AML-193 (cell line): ENCODE measurements at places on chromosomes 11 and 22.

DNA sequence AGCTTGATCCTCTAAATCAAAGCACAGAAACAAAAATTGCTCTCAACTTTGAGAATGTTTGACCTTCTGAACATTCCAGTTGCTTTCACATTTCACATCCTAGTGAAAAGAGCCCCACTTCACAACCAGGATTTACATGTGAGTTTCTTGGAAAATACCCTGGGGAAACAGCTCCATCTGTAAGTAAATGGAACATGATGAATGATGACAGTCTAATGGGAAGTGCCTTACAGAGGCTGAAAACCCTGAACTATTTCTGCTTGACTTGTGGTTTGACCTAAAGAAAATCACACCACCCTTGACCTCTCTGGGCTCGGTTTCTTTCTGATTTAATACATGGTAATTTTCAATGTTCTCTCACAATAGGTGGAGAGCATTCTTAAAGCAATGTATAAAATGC is 499.4 kb upstream of the API5 start:
- no peak for DNase-seq

GRCh38 chr11:60891103-60891741 is 15.2 kb downstream of the PRPF19 start:
- no peak for DNase-seq

- no peak for DNase-seq
Measured at GRCh38 chr11:108915666-108916065, 250.8 kb downstream of the DDX10 start.

DNA sequence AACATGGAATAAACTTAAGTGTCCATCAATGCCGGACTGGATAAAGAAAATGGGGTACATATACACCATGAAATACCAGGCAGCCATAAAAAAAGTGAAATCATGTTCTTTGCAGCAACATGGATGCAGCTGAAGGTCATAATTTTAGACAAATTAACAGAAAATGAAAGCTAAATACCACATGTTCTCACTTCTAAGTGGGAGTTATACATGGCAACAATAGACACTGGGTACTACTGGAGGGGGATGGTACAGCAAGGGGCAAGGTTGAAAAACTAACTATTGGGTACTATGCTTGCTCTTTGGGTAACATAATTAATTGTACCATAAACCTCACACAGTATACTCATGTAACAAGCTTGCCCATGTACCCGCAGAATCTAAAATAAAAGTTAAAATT is 851.6 kb downstream of the DLG2 start:
- no peak for DNase-seq

GRCh38 chr11:122046846-122047245 is 69.2 kb downstream of the BLID start:
- DNase-seq: no peak

DNA sequence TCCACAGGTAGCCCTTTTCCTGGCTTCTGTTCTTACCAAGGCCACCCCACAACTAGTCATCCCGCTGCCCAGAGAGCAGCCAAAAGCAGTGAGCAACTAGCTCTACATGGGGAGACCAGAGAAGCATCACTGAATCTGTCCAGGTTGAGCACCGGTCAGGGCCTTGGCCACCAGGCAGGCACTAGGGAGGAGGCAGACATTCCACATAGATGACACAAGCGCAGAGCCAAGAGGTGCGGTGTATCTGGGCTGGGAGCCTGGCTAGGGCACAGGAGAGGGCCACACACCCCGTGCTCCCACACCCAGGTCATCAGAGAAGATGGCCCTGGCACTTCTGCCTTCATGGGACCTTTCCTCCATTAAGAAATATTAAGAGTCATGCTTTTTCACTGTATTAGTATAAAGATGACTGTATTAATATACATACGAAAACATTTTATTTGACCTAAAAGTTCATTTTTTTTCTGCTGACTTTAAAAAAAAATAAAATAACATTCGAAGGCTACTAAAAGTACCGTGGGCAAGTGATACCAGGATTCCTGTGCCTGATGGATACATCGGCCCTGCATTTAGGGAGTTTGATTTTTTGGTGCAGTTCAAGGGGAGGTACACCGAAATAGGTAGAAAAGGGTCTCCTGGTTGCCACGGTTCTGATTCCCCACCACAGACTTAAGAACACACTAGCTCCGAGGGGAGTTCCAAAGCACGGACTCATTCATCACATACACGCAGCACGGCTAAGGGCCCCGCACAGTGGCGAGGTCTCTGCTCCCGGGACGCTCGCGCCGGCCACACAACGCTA is 1.2 kb downstream of the DGCR2 start:
- DNase-seq: no peak

GRCh38 chr11:103322821-103323220 is 213.6 kb downstream of the DYNC2H1 start:
- DNase-seq: no peak

DNA sequence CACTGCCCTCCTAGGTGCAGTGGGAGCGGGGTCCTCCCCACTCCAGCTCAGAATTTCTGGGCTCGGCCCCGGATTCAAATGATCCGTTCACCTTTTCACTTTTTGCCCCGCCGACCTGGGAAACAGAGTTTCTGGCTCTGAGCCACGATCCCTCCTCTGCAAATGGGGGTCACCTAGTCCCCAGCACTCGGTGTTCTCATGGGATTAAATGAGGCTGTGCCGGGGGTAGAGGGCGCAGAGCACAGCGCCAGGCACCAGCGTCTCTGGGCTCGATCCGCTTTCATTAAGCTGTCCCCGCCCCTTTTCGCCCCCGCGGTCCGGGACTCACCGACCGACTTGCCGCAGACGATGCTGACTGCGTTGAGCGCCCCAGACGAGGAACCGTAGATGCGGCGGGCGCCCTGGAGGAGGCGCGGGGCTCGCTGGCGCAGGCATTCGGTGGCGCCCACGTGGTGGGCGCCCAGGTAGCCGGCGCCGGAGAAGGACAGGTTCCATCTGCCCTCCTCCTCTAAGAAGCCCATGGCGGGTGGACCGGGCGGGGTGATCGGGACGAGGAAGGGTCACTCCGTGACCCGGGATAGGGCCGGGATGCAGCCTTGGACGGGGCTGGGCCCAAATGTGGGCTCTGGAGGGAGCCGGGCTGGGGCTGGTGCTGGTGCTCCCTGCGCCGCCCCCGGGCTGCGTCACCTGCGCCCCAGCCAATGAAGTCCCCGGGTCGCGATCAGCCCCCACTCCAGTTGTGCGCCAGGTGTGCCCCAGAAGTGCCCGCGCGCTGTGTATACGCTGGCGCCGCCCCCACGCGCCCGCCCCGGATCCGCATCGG is at the start of gene PNPLA5:
Gene PNPLA5, minus strand, starts transcription at position 654 of the 823 bp plus-strand sequence. Its CDS starts 133 bp downstream, at position 521.
- DNase-seq: no peak

DNA sequence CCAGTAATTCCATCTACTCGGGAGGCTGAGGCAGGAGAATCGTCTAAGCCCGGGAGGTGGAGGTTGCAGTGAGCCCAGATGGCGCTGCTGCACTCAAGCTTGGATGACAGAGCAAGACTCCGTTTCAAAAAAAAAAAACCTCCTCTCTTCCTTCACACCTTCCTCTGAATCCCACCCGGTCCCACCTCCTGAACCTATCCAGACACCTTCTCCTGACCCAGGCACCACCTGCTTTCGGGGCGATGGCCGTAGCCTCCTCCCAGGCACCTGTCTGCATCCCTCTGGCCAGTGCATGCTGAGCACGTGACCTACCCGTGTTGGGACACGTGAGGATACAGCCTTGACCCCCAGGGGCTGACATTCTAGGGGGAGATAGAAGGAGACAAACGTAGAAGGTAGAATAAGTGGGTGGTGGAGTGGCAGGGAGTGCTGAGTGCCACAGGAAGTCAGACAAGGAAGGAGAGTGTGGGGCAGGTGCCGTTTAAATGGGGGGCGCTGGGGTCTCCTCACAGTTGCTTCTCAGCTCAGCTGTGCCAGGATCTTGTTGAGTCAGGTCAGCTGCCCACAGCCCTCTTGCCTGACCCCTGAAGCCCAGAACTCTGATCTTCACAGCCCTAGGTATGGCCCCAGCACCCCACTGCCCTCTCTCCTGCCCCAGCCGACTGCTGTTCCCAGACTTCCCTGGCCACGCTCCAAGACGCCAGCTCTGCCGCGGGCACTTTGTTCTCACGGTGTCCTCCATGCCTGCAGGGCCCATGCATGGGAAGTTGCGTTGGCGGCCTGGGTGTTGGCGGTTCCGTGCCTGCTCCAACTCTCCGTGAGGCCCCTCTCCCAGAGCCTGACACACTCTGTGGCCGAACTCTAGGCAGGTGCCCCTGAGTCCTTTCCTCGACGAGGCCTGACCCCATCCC is 1.2 kb upstream of the MIOX start:
- DNase-seq: no peak

DNA sequence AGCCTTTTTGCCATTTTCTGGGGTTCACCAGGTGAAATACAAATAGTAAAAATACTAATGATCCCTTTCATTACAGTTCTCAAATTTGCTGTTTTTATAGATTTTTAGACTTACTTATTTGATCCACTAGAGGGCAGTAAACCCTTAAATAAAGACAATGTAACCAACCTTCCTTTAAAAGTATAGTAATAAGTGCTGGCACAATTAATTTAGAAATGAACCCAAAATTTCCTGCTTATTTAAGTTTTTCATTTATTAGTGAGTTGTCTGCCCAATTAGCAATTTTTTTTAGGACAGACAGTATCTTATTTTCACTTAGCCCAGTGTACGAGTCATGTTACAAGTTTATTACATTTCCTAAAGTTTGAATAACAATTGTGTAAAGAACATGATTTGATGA is 4.7 kb downstream of the DDIAS start:
- peak; percentile 57 for DNase-seq
